ENCODE measurements at places on chromosomes 4 and X.

- no peak for DNase-seq
These were observed 6.1 kb downstream of the FAT1 start for GRCh38 chr4:186717556-186717955.

- DNase-seq: no peak
These were observed 600 bp upstream of the HEPH start for GRCh38 chrX:66163447-66163846.

GRCh38 chr4:48564151-48564550 lies 74.1 kb downstream of the ZAR1 start:
- DNase-seq: no peak

GRCh38 chr4:145487631-145488030 lies 6.0 kb downstream of the SMAD1 start:
- no peak for DNase-seq

GRCh38 chr4:74061430-74061829 lies 22.9 kb upstream of the CXCL3 start:
- DNase-seq: no peak

- no peak for DNase-seq
These were observed 330.9 kb downstream of the CXXC4 start for GRCh38 chr4:104163820-104164219.

- DNase-seq: no peak
These were observed 44.8 kb downstream of the PDS5A start for GRCh38 chr4:39932776-39933402.

GRCh38 chrX:132615391-132616131 lies 126.7 kb upstream of the MBNL3 start:
- DNase-seq: no peak

DNA sequence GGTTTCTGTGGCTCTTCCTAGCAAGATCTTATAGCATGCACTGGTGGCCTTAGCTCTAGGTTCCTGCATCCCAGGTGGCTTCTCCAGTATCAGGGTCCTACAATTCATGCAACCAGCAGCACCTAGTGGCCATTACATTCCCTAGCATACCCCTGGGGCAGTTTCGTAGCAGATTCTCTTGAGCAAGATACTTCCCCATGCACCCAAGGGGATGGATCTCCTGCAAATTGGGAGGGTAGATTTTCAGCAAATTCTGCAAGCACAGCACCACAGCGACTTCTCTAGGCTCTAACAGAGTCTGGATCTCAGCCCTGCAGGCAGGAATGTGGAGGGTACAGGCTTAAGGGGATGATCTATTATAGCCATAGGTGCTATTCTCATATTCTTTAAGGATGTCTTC lies 13.1 kb upstream of the SLC9B1 start:
- no peak for DNase-seq

DNA sequence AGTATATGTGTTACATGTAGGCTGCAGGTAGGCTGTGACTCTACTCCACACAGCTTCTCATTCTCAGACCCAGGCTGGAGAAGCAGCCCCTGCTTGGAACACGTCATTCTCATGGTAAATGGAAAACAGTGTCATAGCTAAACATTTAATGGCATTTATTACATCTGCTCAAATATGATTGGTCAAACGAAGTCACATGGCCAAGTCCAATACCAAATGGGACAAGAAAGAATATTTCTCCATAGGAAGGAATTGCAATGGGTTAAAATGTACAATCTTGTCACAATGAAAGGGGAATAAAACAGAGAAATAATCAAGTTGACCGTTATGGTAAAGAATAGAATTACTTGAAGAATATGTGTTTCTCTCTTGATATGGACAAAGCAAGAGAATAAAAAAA lies 198.6 kb downstream of the ANAPC10 start:
- no peak for DNase-seq

GRCh38 chr4:9765091-9765490 lies 16.3 kb upstream of the DRD5 start:
- no peak for DNase-seq

DNA sequence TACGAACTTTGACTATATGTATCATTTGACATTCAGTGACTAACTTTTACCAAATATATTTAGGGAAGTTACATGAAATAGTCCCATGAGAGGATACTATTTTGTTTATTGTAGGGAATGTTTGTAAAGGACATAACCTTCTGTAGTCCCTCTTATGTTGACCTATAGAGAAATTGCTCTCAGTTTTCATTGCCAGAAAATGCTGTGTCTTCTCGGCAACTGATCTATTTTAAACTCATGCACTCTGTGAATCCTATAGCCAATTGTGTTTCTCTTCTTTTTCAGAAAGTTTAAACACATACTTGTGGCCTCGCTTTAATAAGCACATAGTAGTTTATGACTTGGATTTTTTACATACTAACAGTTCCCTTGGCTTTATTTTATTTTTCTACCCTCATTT lies 38.2 kb downstream of the DMP1 start:
- DNase-seq: no peak

GRCh38 chrX:21989384-21989783 lies 42.7 kb upstream of the PHEX start:
- DNase-seq: no peak

GRCh38 chr4:165612936-165613335 lies 234.1 kb downstream of the CPE start:
- no peak for DNase-seq

- no peak for DNase-seq
These were observed 1.4 kb downstream of the PLXNB3 start for GRCh38 chrX:153765138-153766079.

GRCh38 chrX:47815901-47816845 lies 20.5 kb upstream of the ZNF81 start:
- no peak for DNase-seq

- DNase-seq: no peak
These were observed 202.5 kb upstream of the MAB21L2 start for GRCh38 chr4:150379454-150379853.

GRCh38 chr4:80006935-80007744 lies 65.9 kb downstream of the ANTXR2 start:
- DNase-seq: no peak

DNA sequence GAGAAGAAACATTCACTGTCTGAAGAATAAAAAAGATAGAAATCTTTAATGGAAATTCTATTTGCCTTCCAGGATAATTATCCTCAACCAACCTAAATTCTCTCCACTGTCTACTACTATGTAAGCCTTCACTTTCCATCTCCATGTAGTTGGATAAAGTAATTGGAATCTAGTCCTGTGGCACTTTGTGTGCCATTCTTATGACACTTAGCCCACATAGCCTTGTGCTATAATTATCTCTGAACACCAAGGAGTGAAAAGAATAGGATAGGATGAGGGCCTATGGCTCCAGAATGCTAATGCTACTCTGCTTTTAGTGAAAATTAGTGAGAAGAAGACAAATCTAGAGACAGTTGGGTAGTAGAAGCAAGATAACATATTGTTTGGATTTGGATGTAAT lies 20.2 kb downstream of the PRSS48 start:
- DNase-seq: no peak

GRCh38 chrX:119990556-119991004 lies 47.0 kb upstream of the NKAP start:
- DNase-seq: no peak

- DNase-seq: no peak
These were observed 34.1 kb downstream of the CNKSR2 start for GRCh38 chrX:21408307-21408706.

DNA sequence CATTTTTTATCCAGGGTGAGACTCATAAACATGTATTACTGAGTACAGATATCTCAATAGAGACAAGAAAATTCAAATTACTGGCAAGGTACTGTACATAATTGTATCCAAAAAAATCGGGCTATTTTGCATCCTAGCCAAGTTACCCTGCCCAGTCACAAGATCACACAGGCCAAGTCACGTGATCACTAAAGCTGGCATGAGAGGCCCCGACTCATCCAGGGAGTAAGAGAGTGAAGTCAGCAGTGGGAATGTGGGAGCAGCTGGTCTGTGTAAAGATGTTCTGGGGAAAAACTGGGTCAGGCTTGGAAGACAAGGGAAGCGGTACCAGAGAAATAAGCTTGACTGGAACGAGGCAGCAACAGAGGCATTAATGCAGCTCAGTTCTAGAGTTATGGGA lies 119.3 kb upstream of the STS start:
- no peak for DNase-seq

- no peak for DNase-seq
These were observed 678.4 kb upstream of the DIAPH2 start for GRCh38 chrX:96006281-96006680.

DNA sequence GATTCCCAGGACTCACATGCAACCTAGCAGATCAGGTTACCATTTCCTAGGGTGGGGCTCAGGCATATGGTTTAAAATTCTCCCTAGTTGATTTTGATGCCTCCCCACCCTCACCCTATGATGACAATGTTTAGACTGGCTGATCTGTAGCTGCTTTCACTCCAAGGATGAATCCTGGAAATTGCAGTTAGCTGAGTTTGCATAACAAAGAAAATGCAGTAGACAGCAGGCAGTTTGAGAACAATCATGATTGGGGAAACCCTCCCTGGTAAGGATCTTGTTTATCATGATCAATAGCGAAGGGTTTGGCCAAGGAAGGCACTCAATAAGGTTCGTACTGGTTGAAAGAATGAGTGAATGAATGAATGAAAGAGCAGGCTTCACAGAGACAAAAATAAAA lies 2.1 kb downstream of the ZNF518B start:
- DNase-seq: no peak

- DNase-seq: no peak
These were observed 84.0 kb downstream of the NAA11 start for GRCh38 chr4:79241846-79242245.

DNA sequence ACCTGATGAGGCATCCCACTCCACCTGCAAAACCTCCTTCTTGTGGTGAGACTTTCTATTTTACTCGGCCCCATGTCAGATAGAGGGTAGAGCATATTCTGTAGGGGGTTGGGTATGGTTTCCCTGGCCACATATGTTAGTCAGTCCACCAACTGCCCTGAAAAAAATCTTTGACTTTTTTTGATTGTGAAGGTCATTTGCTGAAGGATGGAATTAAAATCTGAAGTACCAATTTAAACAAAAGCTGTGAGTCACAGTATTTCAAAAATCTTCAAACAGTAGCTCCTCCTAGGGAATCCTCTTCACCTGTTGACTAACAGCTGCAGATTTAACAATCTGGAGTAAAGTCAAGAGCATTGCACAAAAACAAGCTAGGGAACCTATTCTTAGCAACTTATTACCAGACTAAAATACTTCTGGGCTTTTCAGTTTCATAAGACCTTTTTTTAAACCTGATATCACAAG lies 8.0 kb upstream of the CCDC110 start:
- no peak for DNase-seq

- DNase-seq: no peak
These were observed 7.1 kb downstream of the TASL start for GRCh38 chrX:30570505-30570904.

GRCh38 chr4:182653596-182653995 lies 263.6 kb downstream of the DCTD start:
- DNase-seq: no peak

DNA sequence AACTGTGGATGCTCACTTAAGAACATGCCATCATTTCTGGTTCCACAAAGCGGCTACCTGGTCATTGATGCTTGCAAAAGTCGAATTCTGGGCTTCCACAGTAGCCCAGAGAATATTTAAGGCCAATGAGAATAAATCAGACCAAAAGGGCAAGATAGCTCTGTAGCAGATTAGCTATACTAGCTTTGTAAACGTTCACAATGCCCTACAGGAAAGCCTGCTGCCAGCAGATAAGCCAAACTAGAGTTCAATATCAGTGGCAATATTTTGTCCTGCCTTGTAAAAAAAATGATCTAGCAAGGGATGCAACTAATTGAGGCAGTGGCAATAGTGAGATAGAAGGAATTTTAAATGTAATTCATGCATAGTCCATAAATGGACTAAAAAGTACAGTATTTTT lies 387.7 kb upstream of the TEX13C start:
- no peak for DNase-seq

DNA sequence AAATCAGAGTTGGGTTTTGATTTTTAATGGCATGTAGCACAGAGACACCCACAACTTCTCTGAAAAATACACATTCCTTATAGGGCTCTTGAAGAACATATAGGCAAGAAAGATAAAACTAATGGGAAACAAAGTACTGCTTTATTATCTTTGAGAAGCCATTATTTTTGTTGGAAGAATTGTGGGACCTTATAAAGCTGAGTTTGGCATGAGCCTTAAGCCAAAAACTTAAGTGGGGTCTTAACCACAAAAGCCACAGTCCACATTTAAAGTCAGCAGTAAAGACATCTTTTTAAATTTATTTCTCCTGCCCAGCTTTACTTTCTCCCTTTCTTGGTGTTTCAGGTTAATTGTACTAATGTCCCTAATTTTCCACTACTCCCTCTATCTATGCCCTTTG lies 1297.3 kb downstream of the C4orf33 start:
- DNase-seq: no peak

GRCh38 chr4:76334885-76335284 lies 28.4 kb downstream of the STBD1 start:
- DNase-seq: no peak

- no peak for DNase-seq
These were observed 248.0 kb downstream of the GALNTL6 start for GRCh38 chr4:172061204-172061603.

DNA sequence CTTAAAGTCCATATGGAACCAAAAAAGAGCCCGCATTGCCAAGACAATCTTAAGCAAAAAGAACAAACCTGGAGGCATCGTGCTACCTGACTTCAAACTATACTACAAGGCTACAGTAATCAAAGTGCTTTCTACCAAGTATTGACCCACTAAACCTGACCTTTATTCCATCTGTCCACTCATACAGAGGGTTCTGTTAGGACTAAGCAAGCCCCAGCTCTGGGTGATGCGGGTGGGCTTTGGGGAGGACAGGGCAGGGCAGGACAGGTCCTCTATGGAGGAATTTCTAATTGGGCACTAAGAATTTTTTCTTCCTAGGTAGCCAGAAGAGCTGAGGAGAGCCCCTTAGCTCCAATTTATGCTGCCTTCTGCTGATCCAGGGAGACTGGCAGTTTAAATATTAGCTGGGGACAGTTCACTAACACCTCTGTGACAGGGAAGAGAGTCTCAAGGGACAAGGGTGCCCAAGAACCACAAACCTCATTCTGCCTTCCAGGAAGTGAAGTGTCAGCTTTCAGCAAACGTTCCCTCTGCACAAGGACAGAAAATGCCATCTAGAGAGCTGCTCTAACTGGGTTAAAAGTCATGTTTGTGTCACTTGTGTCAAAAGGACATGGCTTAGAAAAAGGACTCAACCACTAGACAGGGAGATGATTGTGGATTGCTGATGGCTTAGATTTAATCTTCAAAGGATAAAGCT lies 143.2 kb downstream of the KIT start:
- DNase-seq: no peak

- no peak for DNase-seq
These were observed 541.9 kb upstream of the BOD1L1 start for GRCh38 chr4:14169460-14169859.

- no peak for DNase-seq
These were observed 429.5 kb downstream of the GRID2 start for GRCh38 chr4:92733231-92733630.

- DNase-seq: no peak
These were observed 43.8 kb upstream of the LAS1L start for GRCh38 chrX:65578346-65578745.

- no peak for DNase-seq
These were observed 182.5 kb upstream of the INTU start for GRCh38 chr4:127450276-127450675.

GRCh38 chrX:67624325-67624724 lies 80.5 kb downstream of the AR start:
- DNase-seq: no peak

- no peak for DNase-seq
These were observed 42.9 kb downstream of the FRAS1 start for GRCh38 chr4:78100060-78100459.

All from stimulated activated CD4-positive, alpha-beta T cell treated with anti-CD3 and anti-CD28 coated beads, TNF-alpha, amount 100 ng/mL, for 4 hours (primary cell).